ENCODE measurements at places on chromosomes 11 and 22. TPM values are rescaled to one million over a fixed set of nuclear protein-coding genes. Genes with fewer than 3 reads are reported as not detected.
A peak's percentile ranks its signal among the peaks of the same experiment; 100 is the strongest.

DNA sequence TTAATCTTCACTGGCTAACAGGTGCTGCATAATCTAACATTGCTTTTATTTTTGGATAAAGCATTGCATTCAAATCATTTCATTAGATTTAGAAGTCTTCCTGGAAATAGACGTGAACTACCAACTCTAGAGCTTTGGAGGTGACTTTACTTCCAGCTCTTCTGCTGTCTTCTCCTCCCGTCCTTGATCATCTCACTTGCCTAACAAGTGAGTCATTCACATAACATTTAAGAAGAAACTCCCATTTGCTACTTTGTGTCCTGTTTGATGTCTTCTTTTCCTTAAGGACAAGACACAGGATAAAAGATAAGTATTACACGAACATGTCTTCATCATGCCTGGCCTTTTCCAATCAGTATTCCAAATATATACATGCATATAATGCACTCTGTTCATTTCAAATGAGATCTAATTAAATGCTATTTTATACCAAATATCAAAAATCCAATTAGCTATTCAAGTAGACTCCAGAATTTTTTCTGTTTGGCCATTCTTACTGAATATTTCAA is 88.3 kb downstream of the BDNF start:
- no peak for DNase-seq

DNA sequence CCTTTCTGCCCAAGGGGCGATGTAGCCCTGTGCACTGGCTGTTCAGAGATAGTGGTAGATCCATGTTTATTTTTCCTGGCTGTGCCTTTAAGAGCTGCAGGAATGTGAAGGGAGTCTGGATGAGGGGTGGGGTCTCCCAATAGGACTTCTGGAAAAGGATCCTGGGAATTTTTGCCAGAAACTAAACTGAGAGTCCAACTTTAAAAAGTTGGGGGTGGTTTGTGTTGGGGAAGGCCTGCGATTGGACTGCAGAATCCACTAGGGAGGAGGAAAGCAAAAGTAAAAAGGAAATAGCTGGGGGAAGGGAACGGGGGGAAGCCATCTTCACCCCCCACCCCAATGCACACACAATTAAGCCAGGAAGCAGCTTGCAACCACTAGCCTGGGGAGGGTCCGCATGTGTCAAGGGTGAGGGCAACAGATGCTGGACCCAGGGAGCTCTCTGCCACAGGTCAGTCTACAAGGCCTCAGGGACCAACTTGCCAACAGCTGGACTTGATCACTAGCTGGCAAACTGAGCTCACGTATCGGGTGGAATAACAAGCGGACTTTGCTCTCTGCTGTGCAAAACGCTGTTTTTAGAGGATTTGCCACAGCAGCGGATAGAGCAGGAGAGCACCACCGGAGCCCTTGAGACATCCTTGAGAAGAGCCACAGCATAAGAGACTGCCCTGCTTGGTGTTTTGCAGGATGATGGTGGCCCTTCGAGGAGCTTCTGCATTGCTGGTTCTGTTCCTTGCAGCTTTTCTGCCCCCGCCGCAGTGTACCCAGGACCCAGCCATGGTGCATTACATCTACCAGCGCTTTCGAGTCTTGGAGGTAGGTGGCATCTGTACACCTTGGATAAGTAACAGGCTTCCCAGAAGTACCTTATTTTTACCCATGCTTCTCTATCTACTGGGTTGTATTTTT is at the start of gene OLFML1:
TSS of gene OLFML1 (plus strand) at position 321 of the 912 bp plus-strand sequence. CDS start at position 691, 370 bp downstream.
- DNase-seq, result peak; percentile 96

- DNase-seq, result no peak
These were observed 60.6 kb downstream of the PTPRJ start for GRCh38 chr11:48040830-48041444.

DNA sequence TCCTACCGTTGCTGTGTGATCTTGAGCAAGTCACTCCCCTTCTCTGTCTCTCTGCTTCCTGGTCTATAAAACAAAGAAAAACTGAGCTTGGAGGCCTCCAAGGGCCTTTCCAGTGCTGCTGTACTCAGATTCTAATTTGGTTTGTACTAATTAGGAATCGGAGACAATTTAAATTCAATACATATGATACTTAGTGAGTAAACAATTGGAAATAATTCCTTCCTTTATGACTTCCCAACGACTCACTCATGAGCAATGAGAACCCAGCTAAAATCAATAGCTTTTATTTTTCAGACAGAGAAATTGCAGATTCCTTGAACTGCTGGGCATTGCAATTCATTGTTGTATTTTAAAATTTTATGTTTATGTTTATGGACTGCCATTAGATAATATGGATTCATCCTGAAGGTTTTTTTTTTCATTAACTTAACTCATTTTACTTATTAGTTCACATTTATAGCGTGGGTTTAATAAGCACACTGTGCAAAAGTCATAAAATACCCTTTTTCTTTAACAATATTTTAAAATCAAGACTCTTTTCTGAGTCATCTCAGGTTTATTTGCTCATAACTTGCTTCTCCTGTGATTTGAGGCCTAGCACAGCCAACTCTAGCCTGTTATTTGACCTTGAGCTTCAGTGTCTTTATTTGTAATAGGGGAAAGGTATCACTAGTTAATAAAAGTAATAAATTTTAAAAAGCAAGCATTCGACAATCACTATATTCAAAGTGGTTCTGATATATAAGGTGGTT is 95.8 kb downstream of the TP53I11 start:
- peak; percentile 38 for DNase-seq

DNA sequence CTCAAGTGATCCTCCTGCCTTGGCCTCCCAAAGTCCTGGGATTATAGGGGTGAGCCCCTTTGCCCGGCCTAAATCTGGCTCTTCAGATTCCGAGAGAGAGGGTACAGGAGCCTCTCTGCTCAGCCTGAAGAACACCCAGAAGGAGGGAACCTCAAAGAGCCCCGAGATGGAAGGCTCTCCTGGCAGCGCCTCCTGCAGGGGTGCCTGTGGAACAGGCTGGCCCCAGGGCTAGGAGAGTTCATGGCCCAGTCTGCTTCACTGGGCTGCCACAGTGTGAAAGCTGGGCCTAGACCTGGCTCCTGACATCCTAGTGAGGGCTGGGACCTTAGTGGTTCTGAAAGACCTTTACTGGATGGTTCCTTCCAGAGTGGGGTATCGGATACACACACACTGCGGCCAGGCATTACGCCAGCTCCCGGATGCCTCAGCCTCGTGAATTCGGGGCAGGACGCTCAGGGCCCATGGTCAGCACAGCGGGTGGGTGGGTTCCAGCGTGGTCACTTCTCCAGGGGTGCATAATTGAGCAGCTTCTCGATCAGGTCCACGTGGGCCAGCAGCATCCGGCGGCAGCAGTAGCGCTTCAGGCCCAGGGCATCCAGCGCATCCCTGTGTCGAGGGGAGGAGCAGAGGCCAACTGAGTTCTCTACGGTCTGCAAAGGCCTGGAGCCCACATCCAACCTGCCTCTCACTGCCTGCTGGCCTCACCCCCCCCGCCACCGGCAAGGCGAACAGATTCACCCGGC is 2.3 kb downstream of the POLR2L start:
- DNase-seq, result no peak

DNA sequence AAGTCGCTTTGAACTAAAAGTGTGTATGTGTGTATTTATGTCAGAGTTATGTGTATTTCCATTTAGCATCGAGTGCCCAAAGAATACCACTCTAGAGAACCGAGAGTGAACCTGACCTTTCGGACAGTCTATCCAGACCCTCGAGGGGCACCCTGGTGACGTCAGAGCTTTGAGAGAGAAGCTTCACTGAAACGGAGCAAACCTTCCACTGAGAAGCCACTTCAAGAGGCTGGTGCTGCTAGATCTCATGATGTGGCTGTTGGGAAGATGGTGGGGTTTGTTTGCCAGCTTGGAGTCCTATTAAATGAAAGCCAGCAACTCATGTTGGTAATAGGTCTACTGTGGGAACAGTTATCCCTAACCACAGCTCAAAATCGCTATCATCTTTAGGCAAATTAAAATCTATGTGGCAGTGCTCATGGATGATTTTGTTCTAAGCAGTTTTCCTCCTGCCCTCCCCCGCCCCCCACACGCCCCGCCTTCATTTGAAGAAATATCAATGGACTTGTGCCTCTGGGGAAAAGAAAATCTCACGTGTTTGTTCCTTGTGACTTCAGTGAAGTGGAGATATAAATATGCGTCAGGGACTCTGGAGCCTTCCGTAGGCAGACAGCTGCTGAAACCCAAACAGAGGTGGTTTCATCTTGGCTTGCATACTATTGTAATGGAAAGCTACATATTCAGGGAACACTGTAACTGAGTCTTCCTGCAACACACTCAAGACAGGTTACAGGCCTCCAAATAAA is 22.4 kb upstream of the C11orf96 start:
- DNase-seq, result peak; percentile 5

GRCh38 chr22:38570779-38571364 is 889 bp upstream of the DMC1 start:
- peak; percentile 21 for DNase-seq

GRCh38 chr11:71372693-71373657 is 75.2 kb downstream of the DHCR7 start:
- no peak for DNase-seq

DNA sequence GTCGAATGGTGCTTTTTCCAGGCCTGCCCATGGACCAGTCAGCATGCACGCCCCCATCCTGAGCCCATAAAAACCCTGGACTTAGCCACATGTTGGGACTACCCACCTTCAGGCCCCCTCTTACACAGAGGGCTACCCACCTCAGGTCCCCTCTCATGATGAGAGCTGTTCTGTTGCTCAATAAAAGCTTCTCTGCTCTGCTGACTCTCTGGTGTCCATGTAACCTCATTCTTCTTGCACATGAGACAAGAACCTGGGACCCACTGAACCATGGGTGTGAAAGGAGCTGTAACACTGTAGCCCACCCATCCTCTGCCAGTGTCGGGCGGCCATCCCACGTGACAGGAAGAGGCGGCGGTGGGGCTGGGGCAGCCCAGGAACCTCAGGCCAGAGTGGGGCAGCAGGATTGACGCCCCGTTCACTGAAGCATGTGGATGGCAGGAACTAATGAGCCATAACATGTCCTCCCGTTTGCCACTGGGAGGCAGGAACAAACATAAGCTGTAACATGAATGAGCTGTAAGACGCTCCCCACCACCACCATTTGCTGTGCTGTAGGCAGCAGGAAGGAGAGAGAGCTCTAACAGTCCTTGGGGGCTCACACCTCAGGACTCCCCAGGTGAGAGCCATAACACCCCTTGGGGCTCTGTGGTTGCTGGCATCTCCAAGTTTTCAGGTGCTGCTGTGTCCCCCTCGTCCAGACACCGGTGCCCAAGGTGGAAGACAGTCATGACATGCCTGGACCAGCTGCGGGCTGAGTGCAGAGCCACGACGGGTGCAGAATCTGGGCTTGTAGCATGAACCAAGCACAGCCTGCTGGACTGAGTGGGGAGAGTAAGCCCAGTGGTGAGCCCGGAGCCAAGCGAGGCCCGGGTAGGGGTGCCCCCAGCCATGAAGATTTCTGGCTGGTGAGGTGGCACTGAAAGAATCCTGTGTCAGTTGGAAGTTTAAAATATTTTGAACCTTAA is 69.4 kb downstream of the MCHR1 start:
- DNase-seq, result no peak

- DNase-seq, result no peak
These were observed 61.8 kb downstream of the IRAG1 start for GRCh38 chr11:10631761-10632160.

GRCh38 chr22:44475706-44476105 is 22.3 kb downstream of the RTL6 start:
- DNase-seq, result no peak

HARBI1 gene
- 2.4 TPM for total RNA-seq

C22orf42 gene
- not detected for total RNA-seq

AP5B1 gene
- total RNA-seq, result 6.9 TPM

Measured in skin of body (tissue), 3 donors.